ENCODE measurements at places on chromosomes 3 and 15. TPM values are rescaled to one million over a fixed set of nuclear protein-coding genes. Genes with fewer than 3 reads are reported as not detected.

DNA sequence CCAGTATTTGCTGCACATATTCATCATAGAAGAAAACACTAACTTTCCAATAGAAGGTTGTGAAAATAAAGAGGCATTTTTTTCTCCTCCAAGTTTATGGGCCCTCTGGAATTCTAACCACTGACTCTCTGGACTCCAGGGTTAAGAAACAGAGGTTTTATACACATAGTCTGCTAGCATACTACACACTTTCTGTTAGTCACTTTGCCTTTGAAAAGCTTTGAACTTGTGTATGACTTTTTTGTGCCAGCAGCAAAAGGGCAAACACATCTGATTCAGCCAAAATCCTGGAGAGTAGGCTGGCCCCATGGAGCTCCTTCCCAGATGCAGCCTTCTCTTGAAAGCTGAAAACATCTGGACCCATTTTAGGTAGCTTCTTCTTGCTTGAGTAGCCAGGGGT, 6.2 kb downstream of the ZIC4 start:
- no peak for DNase-seq

DNA sequence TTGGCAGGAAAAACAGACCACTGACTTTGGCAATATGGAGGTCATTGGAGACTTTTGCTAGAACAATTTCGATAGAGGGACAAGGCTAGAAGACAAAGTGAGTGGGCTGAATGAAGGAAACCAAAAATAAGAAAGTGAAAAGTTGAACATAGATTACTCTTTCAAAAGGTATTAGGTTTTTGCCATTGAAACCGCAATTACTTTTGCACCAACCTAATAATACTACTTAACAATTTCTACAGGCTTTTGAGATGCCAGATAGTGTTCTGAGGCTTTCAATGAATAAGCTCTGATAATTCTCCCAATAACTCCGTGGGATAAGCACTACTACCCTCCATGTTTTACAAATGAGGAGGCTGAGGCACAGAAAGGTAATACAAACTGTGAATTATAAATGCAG, 85.0 kb downstream of the MDFIC2 start:
- no peak for DNase-seq

DNA sequence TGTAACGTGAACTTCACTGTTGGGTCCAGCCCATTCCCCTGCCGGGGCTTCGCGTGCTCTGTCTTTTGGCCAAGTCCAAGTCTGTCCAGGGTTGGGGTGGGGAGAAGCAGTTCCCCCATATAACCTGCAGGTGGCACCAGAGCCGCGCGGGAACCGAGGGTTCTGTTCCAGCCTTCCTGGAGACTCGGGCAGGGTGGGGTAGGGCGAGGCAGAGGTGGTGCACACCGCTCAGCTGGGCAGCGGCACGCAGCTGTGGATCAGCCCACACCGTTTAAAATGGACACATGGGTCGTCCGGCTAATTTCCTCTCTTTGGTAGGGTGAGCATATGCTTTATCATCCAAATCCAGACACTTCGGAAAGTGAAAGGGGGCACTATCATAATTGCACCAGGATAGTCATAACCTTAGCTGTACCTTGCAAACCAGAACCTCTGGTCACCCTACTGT, 118.1 kb downstream of the TBC1D2B start:
- DNase-seq: peak; percentile 78

DNA sequence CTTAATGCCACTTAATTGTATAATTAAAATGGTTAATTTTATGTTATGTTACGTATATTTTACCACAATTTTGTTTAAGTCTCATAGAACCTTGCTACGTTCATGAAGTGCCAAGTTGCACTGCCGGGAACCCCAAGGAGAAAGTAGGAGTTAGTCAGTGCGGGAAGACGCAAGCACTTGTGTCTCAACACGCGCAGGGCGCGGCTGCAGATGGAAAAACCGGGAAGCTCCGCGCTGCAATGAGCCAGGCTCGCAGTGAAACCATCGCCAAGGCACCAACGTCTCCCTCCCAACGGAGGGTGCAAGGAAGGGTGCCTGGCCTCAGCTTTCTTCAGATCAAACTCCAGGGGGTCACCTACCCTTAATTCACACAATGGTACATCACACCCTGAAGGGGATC, 21.6 kb downstream of the MAGI1 start:
- no peak for DNase-seq

DNA sequence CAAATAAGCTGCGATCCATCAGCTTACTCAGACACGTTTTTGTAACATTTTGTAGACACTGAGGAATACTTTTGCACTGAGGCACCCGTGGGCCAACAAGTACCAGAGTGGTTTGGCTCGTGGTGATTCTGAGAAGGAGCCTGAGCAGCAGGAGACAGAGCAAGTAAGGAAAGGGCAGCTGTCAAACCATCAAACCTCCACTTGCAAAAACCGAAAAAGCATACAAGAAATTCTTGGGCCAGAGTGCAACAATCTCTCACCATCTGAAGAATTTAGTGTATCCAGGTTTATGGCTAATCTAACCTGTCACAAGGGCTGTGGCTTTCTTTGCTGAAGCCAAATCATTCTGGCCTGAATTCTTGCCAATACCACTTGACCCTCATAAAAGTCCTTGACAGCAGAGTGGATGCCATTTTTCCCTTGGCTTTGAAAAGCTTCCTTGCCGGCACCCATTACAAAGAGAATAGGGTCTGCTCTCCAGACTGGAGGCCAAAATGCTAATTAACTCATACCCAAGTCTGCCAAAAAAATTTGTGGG, 56.7 kb downstream of the MYO1E start:
- no peak for DNase-seq

DNA sequence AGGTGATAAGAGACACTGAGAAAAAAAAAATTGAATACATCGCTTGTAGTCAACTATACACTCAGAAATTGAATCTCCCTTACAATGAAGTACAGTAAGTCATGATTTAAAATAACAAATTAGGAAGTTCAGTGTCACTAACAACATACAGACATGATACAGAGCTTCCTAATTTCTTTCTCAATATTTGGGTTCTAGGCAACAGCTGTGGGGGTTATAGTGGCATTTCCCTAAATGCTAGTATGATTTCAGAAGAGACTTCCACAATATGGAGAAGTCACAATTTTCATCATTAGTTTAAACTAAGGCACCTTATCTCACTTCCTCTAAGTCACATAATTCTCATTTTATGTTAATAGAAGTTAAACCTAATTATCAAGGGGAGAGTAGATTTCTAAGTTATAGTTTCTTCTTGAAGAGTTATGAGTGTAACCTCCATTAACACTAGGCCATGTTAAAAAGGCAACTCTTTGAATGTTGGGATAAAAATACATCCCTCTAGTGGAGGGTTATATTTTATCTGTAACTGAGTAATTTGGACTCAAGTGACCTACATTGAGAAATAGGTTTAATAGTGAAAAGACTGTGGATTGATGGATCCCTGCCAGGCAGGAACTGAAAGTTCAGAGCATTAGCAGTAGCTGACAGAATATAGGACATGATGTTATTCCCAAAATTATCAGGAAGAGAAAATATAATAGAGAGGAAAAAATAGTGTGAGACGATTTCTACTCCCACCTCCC, 286.0 kb upstream of the SUCLG2 start:
- peak; percentile 39 for DNase-seq

- no peak for DNase-seq
Observed at GRCh38 chr15:49135342-49135857, 20.0 kb downstream of the COPS2 start.

- no peak for DNase-seq
Observed at GRCh38 chr3:30314757-30315325, 291.6 kb upstream of the TGFBR2 start.

DNA sequence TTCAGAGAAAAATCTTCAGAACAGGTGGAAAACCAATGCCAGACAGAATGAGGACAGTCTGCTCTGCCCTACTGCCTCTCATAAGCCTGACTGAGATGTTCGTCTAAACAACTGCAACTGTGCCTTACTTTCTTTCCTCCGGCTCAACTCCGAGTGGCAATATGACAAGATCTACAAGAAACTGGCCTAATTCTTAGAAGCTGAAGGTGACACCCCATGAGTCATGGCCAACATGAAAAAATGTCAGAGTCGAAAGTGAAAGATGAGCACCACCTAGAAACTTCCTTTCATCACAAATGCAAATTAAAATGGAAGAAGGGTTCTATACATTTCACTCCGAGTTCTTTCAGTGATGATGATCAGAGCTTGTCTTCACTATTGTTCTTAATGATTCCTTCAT, 12.9 kb downstream of the PCYT1A start:
- no peak for DNase-seq

DNA sequence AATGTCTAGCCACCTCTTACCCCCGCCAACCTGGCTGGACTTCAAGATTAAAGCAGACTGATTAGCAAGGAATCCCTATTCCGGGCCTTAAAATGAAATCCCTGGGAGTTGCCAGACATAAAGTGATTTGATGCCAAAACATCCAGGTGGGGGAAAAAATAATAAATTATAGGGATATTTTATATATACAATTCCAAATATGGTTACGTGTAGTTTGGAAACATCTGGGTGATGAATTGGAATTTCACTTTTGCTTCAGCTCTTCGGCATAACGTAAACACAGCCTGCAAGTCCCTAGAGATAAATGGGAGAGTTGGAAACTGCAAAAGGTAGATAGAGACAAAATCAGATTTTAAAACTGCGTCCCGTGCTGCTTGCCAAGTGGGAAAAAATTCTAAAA, 545.5 kb upstream of the MDFIC2 start:
- no peak for DNase-seq

GRCh38 chr15:35784745-35785144, 238.8 kb upstream of the DPH6 start:
- DNase-seq: peak; percentile 18

GRCh38 chr3:188043891-188044290, 110.1 kb upstream of the LPP start:
- DNase-seq: no peak

DNA sequence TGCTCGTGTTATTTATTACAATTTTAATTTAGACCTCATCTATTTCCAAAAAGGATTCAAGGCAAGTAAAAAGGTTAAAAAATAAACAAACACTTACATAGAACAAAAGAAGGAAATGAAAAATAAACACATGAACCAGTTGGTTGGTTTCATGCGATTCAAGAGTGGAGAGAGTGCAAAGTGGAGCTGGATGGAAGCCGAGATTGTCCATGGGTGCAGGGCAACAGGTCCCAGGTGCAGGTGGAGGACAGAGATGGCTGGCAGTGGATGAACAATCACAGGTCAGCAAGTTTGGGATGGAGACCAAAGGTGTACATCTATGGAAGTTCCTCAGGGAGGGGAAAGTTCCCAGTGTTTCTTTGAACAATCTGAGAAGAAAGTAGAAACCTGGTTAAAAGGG, 11.6 kb upstream of the SEMA5B start:
- no peak for DNase-seq

- DNase-seq: no peak
Observed at GRCh38 chr3:13713396-13713795, 164.5 kb downstream of the FBLN2 start.

DNA sequence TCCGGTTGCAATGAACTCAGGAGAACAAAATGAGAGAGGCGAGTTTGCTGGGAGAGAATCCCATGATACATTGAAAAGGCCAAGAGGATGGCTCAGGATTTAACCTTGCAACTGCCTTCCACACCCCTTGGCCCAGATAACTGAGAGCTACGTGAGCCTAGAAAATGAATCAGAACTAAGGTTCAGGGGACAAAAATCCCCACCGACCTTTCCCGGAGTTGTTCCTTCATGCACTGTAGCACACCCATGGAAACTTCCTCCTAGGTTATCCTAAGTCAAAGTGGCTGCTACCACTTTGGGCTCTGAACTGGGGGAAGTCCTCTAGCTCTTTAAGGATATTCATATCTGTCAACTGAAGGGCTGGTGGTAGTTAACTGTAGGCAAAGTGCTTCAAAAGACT, 58.3 kb upstream of the SLC4A7 start:
- DNase-seq: no peak

GRCh38 chr3:100265016-100265415, 4.2 kb downstream of the TBC1D23 start:
- no peak for DNase-seq

DNA sequence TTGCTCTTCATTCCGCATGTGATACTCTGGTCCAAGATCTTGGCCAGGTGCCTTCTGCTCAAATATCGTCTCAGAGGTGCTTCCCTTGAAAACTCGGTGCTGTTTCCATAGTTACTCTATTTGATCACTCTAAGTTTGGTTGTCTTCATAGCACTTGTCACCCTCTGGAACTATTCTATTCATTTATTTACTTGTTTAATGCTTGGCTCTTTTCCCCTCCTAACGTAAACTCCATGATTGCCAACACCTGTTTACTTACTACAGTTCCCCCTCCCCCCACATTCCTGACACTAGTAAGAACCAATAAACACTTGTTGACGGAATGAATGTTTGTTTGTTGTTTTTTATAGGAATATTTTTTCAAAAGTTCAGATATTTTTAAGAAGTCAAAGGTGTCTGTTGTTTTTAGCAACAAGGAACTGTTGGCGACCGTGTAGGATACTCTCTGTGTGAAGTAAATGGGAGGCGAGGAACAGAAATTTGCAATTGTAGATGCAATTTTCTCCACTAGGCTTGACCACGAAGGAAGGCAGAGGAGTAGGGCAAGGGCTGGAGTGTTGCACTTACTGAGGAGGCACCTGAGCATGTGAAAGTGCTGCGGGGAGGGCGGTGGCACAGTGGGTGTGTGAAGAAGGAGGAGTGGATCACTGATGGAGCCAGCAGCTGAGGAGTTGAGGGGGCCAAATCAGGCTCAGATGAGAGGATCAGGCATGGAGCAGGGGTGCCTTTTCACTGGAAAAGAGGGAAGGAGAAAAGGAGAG, 48.4 kb downstream of the MOBP start:
- no peak for DNase-seq

TMEM108 gene
- total RNA-seq: not detected

MYH15 gene
- total RNA-seq: not detected

OR5K2 gene
- not detected for total RNA-seq

TGFBR2 gene
- 91.8 TPM for total RNA-seq

TMEM45A gene
- 24.1 TPM for total RNA-seq

CHCHD4 gene
- total RNA-seq: 1.3 TPM

CRTAP gene
- 30.0 TPM for total RNA-seq

POLQ gene
- under 0.01 TPM for total RNA-seq

IGDCC3 gene
- total RNA-seq: not detected

P2RY14 gene
- total RNA-seq: not detected

ADPGK gene
- total RNA-seq: 85.0 TPM

SLC24A1 gene
- 9.6 TPM for total RNA-seq

GPR171 gene
- total RNA-seq: not detected

HRG gene
- total RNA-seq: not detected

TTLL13 gene
- not detected for total RNA-seq

CLDN16 gene
- not detected for total RNA-seq

TMEM44 gene
- total RNA-seq: 1.8 TPM

SGO1 gene
- 2.0 TPM for total RNA-seq
